ENCODE measurements at places on chromosomes 12 and 14.

GRCh38 chr12:115149279-115149678 lies 465.3 kb upstream of the TBX3 start:
- no peak for DNase-seq

DNA sequence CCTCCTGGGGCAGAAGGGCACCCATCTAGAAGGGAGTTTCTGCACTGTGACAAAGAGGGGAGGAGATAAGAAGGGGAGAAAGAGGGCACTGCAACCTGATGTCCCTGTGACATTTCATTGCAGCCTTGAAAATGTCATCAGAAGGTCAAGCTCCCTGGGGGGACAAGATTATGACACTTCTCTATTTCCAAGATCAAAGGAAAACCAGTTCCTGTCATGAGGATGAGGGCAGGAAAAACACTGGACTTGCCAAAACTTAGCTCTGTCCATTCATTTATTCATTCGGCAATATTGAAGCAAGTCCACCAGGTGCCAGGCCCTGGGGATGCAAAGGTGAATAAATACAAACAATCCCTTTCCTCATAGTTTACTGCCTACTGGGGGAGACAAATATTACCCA lies 138.4 kb upstream of the CDKN3 start:
- no peak for DNase-seq

- DNase-seq = no peak
Measured at GRCh38 chr12:49491823-49492222, 47.0 kb upstream of the KCNH3 start.

DNA sequence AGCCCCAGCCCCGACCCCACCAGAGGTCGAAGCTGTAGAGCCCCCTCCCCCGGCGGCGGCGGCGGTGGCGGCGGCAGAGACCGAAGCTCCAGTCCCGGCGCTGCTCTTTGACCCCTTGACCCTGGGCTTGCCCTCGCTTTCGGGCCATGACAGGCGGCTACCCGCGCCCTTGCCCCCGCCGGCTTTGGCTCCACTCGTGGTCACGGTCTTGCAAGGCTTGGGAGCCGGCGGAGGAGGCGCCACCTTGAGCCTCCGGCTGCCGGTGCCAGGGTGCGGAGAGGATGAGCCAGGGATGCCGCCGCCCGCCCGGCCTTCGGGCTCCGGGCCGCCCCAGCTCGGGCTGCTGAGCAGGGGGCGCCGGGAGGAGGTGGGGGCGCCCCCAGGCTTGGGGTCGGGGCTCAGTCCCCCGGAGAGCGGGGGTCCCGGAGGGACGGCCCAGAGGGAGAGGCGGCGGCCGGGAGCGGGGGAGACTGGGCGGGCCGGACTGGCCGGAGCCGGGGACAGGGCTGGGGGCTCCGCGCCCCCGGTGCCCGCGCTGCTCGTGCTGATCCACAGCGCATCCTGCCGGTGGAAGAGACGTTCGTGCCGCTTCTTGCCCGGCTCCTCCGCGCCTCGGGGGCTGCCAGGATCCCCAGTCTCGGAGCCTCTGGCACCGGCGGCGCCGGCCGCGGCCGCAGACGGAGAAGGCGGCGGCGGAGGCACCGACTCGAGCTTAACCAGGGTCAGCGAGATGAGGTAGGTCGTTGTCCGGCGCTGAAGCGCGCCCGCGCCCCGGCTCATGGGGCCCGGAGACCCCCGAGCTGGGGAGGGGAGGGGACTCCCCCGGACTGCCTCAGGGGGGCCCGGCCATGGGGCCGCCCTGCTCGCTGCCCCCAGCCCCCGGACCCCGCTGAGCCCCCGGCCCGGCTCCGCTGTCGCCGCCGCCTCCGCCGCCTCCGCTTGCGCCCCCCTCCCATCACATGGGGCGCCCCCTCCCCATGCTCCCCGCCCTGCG lies 778 bp downstream of the AGAP2 start:
- DNase-seq = no peak

- no peak for DNase-seq
Measured at GRCh38 chr14:102487204-102487577, 22.4 kb downstream of the ANKRD9 start.

GRCh38 chr12:24268663-24269186 lies 319.3 kb upstream of the SOX5 start:
- no peak for DNase-seq

DNA sequence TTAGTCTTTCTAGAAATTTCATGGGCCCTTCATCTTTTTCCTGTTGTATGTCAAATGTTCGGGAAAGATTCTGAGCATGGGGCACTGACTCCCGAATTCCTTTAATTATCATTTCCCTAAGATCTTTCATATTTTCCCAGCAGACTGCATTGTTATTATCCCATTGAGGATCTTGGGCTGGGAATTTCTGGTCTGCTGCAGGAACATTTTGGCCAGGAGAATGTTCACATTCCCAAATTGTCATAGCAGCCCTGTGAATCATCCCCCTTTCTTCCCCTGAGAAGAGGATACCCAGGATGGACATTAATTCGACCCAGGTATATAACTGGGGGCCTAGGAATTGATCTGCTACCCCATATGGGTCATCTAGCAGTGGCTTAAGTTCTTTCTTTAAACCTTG lies 112.5 kb downstream of the RIN3 start:
- DNase-seq = no peak

GRCh38 chr12:47799357-47799955 lies 20.2 kb downstream of the HDAC7 start:
- DNase-seq = peak; percentile 86

GRCh38 chr14:105377555-105378182 lies 20.7 kb upstream of the TEX22 start:
- DNase-seq = no peak

GRCh38 chr12:71449373-71450070 lies 9.9 kb downstream of the LGR5 start:
- no peak for DNase-seq

DNA sequence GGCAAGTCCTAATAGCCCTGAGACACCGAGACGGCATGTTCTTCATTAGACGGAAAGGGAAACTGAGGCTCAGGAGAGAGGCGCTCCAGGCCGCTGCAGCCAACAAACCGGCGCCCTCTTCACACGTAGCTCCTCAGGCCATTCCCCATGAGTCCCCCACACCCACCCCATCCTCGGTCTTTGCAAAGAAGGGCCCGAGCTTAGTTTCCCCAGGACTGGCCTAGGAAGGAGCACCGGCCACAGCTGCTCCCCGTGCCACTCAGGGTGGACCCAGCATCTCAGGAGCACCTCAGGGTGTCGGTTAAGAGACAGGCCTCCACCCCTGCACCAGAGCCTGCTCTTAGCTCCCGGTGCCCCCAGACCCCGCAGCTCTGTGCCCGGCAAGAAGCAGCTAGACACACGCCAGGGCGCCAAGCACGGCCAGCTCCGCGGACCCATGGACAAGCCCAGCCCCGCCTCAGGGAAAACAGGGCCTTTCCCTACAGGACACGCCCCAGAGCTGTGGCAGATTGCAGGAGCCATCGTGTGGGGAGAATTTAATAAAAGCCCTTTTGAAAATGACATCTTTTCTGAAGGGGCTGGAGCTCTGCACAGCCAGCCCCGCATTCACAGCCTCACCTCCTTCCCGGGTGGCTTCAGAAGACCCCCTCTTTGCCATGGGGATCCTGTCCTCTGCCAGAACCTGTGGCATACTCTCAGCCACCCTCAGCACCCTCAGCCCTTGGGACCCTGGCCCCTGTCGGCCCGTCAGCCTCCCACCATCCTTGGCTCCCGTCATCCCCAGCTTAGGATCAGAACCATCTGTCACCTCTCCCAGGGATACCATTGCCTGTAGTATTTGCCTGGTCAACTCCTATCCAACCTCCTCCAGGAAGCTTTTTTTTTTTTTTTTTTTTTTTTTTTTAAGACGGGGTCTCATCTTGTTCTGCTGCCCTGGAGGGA lies 59.7 kb downstream of the LGMN start:
- no peak for DNase-seq

- no peak for DNase-seq
Measured at GRCh38 chr12:106107566-106107965, 31.2 kb downstream of the NUAK1 start.

DNA sequence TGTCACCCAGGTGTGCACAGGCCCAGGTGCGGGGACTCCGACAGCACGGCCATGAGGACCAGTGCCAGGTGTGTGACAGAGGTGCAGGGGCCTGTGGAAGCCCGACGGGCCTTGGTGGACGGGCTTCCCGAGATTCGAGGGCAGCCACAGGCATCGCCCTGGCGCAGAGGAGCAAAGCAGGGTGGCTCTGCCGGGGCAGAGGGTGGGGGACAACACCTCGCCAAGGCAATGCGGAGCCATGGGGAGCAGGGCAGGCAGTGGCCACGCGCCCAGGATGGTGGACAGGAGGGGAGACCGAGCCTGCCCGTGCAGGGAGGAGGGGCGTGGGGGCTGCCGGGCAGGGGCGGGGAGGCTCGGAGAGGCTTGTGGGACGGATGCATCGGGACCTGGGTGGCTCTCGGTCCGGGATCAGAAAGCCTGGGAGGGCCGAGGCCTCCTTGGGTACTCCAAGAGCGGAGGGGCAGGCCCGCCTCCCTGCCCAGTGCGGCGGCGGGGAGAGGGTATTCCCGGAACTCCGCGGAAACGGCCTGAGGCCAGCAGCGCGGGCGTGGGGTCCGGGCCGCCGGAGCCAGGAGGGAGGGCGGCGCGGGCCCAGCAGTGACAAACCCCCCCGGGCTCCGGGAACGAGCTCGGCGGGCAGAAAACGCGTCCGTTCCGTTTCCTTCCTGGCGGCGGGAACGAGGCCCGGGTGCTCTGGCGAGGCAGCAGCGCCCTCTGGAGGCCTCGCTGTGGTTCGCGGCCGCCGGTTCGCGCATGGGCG lies 1.6 kb downstream of the TMEM121 start:
- DNase-seq = no peak

DNA sequence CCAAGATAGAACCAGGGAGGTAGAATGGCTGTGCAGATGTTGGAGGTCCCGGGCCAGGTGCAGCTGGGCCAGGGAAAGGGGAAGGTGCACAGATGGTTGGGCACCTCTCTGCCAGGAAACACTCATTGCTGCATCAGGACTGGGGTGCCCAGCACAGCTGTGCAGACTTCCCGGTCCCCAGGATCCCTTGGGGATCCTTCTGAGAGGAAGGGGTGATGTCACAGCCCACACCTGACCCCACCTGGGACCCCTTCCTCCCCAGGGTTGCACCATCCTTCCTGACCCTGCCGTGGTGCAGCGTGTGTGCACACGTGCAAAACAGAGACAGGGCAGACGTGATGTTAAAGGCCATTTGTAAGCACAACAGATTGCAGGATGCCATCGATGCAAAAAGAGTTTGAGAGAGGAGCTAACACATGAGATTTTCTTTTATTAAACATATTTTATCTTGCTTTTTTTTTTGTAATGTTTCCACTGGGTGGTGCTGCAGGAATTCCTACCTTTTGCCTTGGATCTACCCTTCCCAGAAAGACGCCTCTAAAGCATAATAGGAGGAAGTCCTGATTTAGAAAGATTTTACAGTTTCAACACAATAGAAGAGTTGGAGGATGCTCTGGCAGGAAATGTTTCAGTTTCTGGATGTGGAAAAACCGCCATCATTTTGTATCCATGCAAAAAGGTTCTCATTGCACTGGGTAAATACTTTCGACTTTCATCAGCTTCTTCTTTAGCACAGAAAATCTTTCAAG lies 14.8 kb downstream of the ELK3 start:
- DNase-seq = peak; percentile 71

DNA sequence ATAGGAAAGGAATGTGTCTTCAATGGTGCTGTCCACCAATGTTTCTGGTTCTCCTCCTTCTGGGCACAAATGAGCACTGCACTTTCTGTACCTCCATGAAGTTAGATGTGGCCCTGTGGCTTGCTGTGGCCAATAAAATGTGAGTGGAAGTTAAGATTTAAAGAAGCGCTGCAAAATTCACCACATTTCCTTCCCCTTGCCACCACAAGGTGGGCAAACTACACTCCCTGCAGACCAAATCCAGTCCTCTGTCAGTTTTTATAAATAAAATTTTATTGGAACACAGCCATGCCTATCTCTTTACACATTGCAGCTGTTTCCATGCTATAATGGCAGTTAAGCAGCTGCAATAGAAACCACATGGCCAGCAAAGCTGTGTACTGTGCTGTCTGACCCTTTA lies 141.4 kb upstream of the TMPO start:
- no peak for DNase-seq

- DNase-seq = no peak
Measured at GRCh38 chr12:28817524-28817923, 331.6 kb upstream of the FAR2 start.

- no peak for DNase-seq
Measured at GRCh38 chr14:58541633-58542022, 96.1 kb upstream of the DACT1 start.

DNA sequence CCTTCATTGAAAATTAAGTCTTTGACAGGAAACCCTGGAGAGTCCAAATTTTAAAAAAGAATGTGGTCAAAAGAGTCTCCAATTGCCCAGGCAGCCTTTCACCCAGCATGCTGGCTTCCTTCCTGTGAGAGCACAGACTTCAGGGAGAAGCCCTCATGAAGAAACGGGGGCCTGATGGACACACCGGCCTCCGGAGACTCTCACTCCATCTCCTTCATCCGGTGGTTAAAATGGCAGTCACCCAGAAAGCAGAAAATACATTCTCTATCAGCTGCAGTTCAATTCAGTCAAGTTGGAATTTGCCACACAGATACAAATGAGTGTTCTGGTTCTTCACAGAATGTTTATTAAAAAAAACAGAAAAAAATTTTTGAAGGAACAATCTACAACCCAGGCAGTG lies 56.5 kb downstream of the CPM start:
- DNase-seq = no peak
